ENCODE measurements at places on chromosomes 16 and 17.
A peak's percentile ranks its signal among the peaks of the same experiment; 100 is the strongest.

DNA sequence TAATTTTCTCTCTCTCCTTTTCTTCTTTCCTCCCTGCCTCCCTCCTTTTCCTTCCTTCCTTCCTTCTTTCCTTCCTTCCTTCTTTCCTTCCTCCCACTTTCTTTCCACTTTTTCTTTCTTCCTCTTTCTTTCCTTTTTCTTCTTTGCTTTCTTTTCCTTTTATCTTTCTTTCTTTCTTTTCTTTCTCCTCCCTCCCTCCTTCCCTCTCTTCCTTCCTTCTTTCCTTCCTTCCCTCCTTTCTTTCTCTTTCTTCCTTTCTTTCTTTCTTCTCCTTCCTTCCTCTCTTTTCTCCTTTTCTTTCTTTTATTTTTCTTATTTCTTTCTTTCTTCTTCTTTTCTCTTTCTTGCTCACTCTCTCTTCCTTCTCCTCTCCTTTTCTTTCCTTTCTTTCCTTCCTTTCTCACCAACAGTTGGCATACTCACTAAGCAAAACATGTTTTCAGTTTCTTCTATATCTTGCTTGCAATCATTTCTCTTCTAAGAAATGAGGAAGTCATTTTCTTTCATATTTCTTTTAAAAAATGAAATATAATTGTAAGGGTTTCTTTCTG is 97.1 kb upstream of the MAF start:
- DNase-seq = no peak

DNA sequence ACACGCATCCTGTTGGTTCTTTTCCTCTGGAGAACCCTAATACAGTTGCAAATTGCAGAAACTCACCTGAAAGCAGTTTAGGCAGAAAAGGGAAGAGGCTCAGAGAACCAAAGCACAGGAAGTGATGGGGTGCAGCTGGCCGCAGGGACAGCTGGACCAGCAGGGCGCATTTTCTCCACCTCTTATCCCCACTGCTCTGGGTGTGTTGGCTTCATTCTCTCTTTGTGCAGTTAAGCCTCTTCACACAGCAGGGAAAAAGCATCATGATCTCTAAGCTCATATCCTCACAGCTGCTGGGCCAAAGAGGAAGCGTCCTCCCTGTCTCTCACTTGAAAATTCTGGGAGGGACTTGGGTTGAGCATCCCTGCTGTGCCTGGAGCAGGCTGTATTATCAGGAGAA is 20.0 kb upstream of the LRRC75A start:
- no peak for DNase-seq

GRCh38 chr17:64183815-64184214 is 53.9 kb upstream of the ERN1 start:
- no peak for DNase-seq

DNA sequence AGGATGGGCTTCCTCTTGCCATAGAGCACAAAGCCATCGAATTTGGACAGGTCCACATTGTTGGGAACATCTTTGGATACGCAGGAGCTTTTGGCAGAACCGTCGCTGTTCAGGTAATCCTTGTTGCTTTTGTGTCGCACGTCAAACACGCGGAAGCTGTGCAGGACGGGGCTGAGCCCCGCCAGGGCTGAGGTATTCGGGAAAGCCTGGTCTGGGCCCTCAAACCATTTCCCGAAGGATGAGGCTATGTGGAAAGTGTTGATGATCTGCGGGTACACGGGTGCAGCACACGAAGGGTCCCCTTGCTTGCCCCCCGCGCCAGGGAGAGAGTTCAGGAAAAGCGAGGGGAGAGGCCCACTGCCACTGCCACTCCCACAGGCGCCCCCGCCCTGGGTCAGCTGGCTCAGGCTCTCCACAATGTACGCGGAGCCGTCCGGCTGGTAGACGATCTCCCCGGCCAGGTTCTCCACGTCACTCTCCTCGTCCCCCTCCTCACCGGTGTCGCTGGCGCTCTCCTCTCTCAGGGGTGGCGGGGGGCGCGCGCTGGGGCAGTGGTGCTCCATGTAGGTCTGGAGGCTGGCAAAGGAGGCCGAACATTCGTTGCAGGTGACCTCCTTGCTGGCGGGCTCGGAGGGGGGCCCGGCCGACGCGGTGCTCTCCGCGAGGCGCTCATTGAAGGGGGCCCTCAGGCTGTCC is 88.5 kb downstream of the ZFHX3 start:
- no peak for DNase-seq

GRCh38 chr16:85437166-85438052 is 175.7 kb upstream of the GSE1 start:
- DNase-seq = no peak

- DNase-seq = no peak
Measured at GRCh38 chr17:49241692-49242397, 11.3 kb upstream of the PHOSPHO1 start.

GRCh38 chr16:89325861-89326471 is 108.5 kb downstream of the ZNF778 start:
- DNase-seq = no peak

GRCh38 chr17:42518755-42519545 is 17.1 kb upstream of the NAGLU start:
- DNase-seq = no peak

DNA sequence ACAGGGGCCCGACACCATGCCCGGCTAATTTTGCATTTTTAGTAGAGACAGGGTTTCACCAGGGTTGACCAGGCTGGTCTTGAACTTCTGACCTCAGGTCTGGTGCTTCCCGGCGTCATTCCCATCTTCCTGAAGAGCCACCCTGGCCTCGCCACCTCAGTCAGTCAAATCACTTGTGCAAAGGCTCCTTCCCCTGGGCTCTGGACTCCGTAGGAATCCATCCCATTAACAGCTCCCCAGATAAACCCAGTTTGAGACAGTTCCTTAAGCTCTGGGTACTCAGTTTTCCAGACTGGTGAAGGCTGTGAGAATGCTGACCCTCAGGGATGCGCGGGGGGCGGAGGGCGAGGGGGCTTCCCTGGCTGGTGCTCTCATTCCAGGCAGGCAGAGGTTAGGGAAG is 39.5 kb downstream of the MRM1 start:
- no peak for DNase-seq

DNA sequence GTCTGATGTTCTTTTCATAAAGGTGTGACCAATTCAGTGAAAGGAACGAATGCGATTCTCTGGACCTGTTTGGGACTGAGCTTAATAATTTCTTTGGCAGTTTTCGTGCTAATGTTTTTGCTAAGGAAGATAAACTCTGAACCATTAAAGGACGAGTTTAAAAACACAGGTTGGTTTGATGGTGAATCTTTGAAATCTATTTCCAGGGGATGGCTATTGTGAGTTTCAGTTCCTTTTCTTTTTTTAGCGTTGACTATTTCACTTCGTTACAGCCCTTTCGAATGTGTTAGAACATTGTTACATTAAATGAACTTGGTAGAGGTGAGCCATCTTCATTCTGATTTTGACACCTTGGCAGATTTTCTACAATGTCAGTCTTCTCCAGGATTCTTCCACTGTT is 1.2 kb downstream of the TNFRSF17 start:
- DNase-seq = no peak

- peak; percentile 85 for DNase-seq
Measured at GRCh38 chr16:3020604-3021448, 658 bp downstream of the TNFRSF12A start.

GRCh38 chr17:16477255-16477654 is 14.7 kb downstream of the LRRC75A start:
- no peak for DNase-seq

DNA sequence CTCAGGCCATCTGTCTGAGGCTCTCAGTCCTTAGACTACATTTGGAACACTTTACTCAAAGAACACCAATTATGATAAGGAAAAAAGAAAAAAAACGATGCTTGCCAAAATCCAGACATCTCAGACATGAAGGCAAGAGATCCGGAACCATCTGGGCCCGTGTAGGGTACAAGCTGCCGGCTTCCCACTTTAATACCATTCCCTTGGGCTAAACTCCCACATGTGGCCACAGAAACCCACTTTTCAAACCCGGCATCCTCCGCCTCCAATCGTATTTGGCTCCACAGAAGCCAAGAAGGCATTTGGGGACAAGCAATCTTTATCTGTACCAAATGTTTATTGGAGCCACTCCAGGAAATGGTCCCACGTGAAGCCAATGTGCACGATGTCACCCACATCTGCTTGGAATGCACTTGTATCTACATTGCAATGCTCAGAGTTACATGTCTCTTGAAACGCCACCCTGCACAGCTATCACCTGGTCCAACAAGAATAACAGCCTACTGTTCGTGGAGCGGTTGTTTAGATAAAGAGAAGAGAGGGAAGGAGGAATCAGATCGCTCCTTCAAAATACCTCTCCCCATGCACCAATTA is 33.5 kb downstream of the XYLT1 start:
- no peak for DNase-seq

DNA sequence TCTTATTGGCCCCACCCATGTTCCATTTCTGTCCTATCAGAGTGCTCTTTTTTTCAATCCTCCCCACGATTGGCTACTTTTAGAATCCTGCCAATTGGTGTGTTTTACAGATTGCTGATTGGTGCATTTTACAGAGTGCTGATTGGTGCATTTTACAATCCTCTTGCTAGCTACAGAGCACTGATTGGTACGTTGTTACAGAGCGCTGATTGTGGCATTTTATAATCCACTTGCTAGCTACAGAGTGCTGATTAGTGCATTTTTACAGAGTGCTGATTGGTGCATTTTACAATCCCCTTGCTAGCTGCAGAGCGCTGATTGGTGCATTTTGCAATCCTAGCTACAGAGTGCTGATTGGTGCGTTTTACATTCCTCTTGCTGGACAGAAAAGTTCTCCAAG is 9.5 kb upstream of the CCL17 start:
- DNase-seq = no peak

GRCh38 chr17:66460558-66460957 is 158.1 kb downstream of the PRKCA start:
- DNase-seq = no peak

- DNase-seq = no peak
Measured at GRCh38 chr17:63675231-63675606, 24.7 kb downstream of the LIMD2 start.

DNA sequence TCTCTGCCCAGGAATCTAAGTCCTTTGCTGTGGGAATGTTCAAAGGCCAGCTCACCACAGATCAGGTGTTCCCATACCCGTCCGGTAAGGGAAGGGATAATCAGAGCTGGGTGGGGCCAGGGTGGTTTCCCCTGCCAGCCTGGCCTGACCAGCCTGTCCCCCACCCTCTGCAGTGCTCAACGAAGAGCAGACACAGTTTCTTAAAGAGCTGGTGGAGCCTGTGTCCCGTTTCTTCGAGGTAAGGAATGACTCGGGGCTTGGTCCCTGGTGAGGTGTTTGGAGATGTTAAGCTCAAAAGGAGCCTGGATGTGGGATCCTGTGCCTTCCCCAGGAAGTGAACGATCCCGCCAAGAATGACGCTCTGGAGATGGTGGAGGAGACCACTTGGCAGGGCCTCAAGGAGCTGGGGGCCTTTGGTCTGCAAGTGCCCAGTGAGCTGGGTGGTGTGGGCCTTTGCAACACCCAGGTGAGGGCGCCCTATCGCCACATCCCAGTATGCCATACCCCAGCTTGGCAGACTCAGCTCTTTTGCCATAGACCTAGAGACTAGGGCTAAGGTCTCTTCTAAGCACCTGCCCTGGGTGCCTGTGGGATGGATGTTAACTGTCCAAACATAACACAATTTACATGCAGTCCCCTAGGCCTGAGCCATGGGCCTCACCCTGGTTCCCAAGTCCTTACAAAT is 997 bp downstream of the ACADVL start:
- DNase-seq = no peak

DNA sequence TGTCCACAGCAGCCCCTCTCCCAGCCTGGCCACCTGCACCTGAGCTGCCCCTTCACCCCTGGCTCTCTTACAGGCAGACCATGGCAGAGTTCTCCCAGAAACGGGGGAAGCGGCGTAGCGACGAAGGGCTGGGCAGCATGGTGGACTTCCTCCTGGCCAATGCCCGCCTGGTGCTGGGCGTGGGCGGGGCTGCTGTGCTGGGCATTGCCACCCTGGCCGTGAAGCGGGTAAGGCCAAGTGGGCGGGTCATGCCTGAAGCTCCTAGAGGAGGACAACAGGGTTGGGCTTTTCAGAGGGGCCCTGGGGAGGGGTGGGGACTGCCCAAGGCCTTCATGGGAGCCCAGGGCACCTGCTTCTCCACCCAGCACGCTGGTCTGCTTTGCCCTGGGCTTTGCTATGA is 2.2 kb downstream of the MIEF2 start:
- no peak for DNase-seq

DNA sequence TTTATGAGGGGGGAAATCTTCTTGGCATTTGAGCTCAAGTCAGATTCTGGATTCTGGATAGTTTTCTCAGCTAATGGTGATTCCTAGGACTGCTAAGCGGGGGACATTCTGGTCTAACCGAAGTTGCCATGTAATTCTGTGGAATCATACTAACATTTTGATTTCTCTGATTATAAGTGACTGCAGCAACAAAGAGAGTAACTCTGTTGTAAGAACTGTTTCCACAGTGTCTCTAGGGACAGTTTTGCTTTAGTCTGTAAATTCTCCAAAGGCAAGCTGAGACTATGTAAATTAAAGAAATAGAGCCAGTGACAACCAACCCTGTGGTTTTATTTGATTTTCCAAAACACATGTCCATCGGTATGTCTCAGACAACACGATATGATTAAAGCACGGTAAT is 286.2 kb downstream of the IRX3 start:
- no peak for DNase-seq

GRCh38 chr17:5511401-5512225 is 25.2 kb downstream of the MIS12 start:
- no peak for DNase-seq

- no peak for DNase-seq
Measured at GRCh38 chr17:51152766-51153209, 571 bp upstream of the NME1 start.

GRCh38 chr17:41406205-41406604 is 8.8 kb upstream of the KRT31 start:
- DNase-seq = no peak

DNA sequence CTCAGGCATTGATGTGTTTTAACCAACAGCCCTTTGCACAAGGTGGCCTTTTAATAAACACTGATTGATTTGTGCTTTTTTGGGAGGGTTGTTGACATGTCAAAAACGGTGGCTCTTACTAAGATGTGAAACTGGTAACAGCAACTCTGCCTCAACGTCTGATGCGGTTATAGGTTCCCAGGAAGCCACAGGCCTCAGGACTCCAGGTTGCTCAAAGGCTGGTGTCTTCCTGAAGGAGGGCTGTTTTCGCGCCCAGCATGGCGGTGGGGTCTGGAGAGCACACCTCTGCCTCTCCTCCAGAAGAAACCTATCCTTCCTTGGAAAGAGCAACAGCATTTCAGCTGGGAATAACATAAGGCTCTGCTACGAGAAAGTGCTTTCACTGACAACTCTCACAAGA is 187.5 kb downstream of the IRF8 start:
- no peak for DNase-seq

DNA sequence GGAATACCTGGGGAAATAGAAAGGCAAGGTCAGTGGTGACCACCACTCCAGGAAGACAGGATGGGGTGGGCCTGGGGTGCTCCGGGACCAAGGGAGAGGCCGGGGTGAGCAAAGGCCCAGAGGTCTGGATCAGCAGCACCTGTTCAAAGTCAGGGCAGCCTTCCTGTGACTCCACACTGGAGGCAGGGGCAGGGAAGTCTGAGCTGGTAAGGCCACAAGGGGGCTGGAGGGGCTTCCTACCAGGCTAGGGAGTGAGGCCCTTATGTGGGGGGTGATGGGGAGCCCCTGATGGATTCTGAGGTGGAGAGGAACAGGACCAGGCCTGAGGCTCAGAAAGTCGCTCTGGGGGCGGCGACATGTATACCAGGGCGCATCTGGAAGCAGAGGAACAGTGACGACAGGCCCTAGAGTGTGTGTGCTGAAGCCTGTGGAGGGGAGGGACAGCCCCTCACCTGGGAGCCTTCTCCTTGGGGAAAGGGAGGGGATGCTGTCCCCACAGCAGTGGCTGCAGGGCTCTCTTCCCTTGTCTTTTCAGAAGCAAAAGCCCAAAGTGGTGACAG is 3.7 kb downstream of the C16orf78 start:
- no peak for DNase-seq
